ENCODE measurements at places on chromosomes 13 and 19. TPM values are rescaled to one million over a fixed set of nuclear protein-coding genes. Genes with fewer than 3 reads are reported as not detected.

Gene ZNF426
- 16.2 TPM for total RNA-seq

Gene APLP1
- total RNA-seq, result 134 TPM

Gene GGACT
- 8.3 TPM for total RNA-seq

Gene LILRA2
- not detected for total RNA-seq

DNA sequence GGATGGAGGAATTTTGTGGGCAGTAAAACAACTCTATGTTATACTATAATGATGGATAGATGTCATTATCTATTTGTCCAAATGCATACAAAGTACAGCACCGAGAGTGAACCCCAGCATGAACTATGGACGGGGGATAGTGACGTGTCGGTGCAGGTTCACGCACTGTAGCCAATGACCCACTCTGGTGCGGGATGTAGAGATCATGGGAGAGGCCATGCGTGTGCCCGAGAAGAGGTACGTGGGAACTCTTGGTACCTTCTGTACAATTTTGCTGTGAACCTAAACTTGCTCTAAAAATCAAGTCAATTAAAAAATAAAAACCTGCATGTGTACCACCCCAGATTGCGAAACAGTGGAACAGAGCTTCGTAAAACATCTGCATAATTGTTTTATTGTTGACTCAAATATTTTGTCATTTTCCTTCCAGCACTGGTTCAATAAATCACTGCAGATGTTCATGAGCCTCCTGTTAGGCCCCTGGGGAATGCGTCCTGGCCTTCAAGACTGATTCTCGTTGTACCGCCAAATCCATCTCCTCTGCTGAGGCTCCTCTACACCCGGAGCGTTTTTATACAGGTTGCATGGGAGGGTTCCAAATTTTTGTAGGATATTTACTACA is 30.9 kb downstream of the COL4A1 start:
- no peak overlapping the region for H3K4me3 ChIP-seq
- no peaks in the 10 kb centered on the region for H3K36me3 ChIP-seq
- DNase-seq, result no peak
- peaks cover 3% of the 10 kb centered on the region for H3K4me1 ChIP-seq

GRCh38 chr19:29614780-29615179 is 8.7 kb downstream of the POP4 start:
- H3K4me3 ChIP-seq, result no peak overlapping the region
- no peaks in the 10 kb centered on the region for H3K4me1 ChIP-seq
- H3K27me3 ChIP-seq, result no peaks in the 10 kb centered on the region
- DNase-seq, result no peak
- H3K36me3 ChIP-seq, result peaks cover 19% of the 10 kb centered on the region

DNA sequence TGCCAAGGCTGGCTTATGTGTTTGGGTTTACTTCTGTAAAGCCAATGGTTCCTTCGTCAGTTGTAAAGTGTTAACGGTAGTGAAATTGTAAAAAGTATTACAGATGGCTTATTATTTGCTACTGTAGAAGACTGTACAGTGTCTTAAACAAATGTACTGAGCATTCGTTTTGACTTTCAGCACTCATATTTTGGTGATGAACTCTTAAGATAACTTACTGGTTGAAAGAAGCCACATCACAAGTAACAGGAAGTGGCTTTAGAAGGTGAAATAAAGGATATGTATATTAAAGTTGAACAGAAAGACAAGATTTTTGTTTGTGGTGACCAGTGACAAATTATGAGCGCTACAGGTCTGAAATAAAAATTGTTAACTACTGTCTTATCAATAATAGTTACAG is 64.2 kb downstream of the URI1 start:
- no peaks in the 10 kb centered on the region for H3K4me1 ChIP-seq
- no peaks in the 10 kb centered on the region for H3K27me3 ChIP-seq
- no peak overlapping the region for H3K4me3 ChIP-seq
- no peak overlapping the region for H3K27ac ChIP-seq
- peaks cover 17% of the 10 kb centered on the region for H3K36me3 ChIP-seq
- no peak for DNase-seq

DNA sequence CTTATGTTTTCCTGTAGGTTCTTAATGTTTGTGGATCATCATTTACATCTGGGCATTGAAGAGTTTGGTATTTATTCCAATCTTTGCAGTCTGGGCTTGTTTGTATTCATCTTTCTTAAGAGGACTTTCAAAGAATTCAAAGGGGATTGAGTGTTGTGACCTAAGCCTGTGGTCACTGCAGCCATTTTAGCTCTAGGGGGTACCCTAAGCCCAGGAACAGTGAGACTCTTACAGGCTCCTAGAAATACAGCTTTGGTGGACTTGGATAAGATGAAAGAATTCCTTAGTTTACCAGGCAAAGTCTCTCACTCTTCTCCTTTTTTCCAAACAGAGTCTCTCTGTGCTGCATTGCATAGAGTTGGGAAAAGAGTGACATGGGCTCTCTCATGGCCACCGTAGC is 2539.0 kb upstream of the PCDH20 start:
- H3K36me3 ChIP-seq, result no peaks in the 10 kb centered on the region
- no peaks in the 10 kb centered on the region for H3K27me3 ChIP-seq
- no peaks in the 10 kb centered on the region for H3K4me1 ChIP-seq
- no peak for DNase-seq
- H3K27ac ChIP-seq, result no peak overlapping the region
- no peak overlapping the region for H3K4me3 ChIP-seq

DNA sequence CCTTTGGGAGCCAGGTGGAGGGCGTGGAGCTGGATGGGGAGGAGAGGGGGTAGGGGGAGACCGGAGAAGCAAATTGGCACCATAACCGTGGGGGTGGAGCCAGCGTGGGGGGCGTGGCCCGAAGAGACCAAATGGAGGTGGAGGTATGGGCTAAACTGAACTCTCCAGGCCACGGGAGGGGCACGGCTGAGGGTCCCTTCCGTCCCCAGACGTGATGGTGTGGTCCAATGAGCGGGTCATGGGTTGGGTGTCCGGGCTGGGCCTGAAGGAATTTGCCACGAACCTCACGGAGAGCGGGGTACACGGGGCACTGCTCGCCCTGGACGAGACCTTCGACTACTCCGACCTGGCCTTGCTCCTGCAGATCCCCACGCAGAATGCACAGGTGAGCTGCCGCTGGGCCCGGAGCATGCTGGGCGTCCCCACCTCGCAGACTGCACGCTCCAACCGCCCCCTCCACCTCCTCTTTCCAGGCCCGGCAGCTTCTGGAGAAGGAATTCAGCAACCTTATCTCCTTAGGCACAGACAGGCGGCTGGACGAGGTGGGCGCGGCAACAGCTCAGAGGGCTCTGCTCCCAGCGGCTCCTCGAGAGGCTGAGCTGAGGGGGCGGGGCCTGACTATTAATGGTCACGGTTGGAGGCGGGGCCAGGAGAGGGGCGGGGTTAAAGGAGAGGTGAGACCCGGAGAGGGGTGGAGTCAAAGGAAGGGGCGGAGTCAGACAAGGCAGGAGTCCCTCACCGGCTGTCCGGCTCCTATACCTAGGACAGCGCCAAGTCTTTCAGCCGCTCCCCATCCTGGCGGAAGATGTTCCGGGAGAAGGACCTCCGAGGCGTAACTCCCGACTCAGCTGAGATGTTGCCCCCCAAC is 6.2 kb downstream of the HRC start:
- peak overlapping the region; percentile 90 for H3K27ac ChIP-seq
- H3K4me1 ChIP-seq, result peaks cover 18% of the 10 kb centered on the region
- no peaks in the 10 kb centered on the region for H3K36me3 ChIP-seq
- DNase-seq, result peak; percentile 98

DNA sequence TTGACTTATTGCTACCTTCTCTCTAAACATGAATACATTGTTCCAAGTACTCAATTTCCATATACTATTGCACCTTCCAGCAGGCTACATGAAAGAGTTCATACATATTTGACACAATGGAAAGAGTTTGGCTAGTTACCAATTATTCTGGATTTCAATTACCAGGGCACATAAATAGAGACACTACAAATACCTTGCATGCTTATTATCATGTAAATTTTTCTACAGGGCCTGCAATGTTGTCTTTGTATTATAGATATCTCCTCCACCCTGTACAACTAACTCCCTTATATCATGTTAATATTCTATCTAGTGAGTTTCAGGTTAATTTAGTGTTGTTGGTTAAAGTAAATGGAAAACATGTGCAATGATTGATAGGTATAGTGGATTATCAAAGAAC is 540.7 kb upstream of the SLITRK5 start:
- H3K36me3 ChIP-seq, result no peaks in the 10 kb centered on the region
- H3K27ac ChIP-seq, result no peak overlapping the region
- no peak overlapping the region for H3K4me3 ChIP-seq

- peak within 1 kb of the TSS; percentile 25 for H3K4me3 ChIP-seq
- DNase-seq, result no peak
- no peak within 1 kb of the TSS for H3K27ac ChIP-seq
- H3K4me1 ChIP-seq, result no peaks in the 10 kb centered on the region
Measured at GRCh38 chr19:12886969-12887747, at the start of gene KLF1. TSS of gene KLF1 (minus strand) at chr19:12887201. CDS start at chr19:12887140, 61 bp downstream.

DNA sequence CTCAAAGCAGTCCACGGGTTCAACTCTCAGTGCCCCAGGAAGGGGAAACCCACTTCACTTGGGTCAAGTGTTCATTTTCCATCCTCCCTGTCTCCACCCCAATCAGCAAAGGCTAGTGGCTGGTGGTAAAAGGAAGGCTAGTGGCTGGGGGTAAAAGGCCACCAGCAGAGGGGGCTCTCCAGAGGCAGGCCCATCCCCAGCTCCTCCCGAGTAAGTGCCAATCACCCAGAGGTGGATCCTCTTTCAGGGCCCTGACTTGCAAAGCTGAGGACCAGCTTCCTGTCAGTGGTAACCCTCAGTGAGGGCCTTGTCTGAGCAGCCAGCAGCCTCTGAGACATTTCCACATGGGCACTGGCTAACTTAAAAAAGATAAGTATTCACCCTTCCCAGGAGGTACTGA is 22.0 kb upstream of the TPT1 start:
- DNase-seq, result no peak
- H3K4me1 ChIP-seq, result no peaks in the 10 kb centered on the region
- no peaks in the 10 kb centered on the region for H3K36me3 ChIP-seq
- H3K4me3 ChIP-seq, result no peak overlapping the region
- no peaks in the 10 kb centered on the region for H3K27me3 ChIP-seq
- H3K27ac ChIP-seq, result no peak overlapping the region

- no peaks in the 10 kb centered on the region for H3K36me3 ChIP-seq
- DNase-seq, result peak; percentile 40
- H3K4me1 ChIP-seq, result peaks cover 5% of the 10 kb centered on the region
- peak overlapping the region; percentile 59 for H3K27ac ChIP-seq
Measured at GRCh38 chr13:75760131-75761021, 124.2 kb downstream of the LMO7 start.

- DNase-seq, result no peak
- no peak overlapping the region for H3K27ac ChIP-seq
- no peaks in the 10 kb centered on the region for H3K36me3 ChIP-seq
Measured at GRCh38 chr19:12159773-12160414, 3.0 kb upstream of the ZNF136 start.

GRCh38 chr13:44952671-44953070 is 36.6 kb downstream of the NUFIP1 start:
- H3K27me3 ChIP-seq, result no peaks in the 10 kb centered on the region
- DNase-seq, result no peak
- no peak overlapping the region for H3K27ac ChIP-seq
- H3K36me3 ChIP-seq, result no peaks in the 10 kb centered on the region
- H3K4me3 ChIP-seq, result no peak overlapping the region

DNA sequence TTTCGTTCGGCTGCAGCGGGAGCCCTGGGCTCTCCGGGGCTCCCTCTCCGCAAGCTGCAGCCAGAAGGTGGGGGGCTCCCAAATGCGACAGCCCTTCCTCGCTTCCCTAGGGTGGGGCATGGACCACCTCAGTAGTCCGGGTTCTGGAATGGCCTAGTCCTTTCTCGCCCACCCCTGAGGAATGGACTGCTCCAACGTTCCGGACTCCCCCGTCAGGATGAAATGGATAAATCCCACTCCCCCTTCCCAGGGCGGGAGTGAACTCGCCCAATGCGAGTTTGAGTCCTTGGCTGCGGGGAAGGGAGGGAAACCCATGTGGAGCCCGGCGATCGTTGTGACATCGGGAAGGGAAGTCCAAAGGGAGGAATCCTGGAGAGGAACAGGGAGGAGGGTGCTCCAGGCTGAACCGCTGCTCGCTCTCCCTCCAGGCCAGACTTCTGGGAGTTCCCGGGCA is 5.5 kb downstream of the HRC start:
- H3K27ac ChIP-seq, result peak overlapping the region; percentile 72
- H3K4me3 ChIP-seq, result peak overlapping the region; percentile 56
- H3K27me3 ChIP-seq, result no peaks in the 10 kb centered on the region
- H3K4me1 ChIP-seq, result peaks cover 21% of the 10 kb centered on the region
